Stimulated activated CD4-positive, alpha-beta T cell treated with anti-CD3 and anti-CD28 coated beads, Interleukin-2, amount 100 ng/mL, for 4 hours (primary cell): ENCODE measurements at places on chromosomes 4 and X.

DNA sequence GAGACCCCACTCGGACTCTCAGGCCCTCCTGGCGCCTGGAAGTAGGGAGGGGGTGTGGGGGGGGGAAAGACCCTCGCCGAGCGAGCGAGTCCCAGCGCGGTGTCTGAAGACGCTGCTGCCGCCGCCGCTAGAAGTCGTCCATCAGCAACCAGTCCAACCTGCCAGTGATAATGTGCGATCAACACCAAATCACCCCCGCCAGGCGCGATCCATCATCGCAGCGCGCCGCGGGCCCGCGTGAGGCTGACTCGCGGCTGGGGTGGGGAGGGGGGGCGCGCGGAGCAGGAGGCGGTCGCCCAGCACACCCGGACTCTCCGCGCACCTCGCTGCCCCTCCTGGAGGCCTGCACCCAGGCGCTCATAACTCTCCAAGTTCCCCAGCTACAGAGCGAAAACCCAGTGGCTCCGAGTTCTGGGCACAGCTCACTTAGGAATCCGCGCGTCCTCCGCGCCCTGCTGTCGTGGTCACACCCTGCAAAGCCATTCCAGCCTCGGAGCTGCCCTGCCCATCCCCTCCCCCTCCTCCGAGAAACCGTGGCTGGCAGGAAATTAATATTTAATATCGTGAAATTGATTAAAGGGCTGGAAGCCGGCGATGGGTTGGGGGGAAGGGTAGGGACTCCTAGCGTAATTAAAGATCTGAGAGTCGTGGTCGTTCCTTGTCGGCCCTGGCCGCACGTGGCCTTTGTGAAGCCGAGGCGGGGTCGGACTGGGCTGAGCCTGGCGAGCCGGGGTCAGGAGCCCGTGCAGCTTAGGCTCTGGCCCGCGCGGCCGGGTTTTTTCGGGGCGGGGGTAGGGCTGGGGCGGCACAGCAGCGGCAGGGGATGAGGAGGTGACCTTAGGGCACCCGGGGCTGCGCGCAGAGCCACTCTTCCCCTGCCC is 58.1 kb upstream of the BCOR start:
- no peak for DNase-seq

DNA sequence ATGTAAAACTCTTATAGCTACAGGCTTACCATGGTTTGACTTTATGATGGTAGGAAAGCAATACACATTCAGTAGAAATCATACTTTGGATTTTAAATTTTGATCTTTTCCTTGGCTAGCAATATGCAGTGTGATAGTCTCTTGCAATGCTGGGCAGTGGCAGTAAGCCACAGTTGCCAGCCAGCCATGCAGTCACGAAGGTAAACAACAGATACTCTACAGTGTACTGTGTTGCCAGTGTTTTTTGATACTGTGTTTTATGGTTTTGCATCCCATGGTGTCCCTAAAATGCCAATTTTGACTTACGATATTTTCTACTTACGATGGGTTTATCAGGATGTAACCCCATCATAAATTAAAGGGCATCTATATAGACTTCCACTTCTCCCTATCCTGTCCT is 24.8 kb upstream of the KLF3 start:
- DNase-seq: no peak

DNA sequence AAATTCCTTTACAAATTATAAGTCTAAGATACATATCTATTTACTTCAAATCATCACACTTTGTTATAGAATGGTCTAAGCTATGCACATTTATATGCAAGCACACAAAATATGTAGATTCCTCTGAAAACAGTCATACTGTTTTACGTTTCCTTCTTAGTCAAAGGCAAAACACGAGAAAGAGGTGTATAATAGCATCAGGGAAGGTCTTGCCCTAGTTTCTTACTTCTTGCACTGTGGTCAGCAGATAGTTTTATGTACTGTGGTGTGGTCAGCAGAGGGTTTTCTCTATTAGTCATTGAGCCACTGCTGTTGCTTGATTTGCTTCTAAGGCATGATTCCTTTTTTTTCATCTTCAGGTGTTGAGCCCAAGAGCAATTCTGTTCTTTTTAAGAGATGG is 117.7 kb downstream of the ADAM29 start:
- no peak for DNase-seq

- no peak for DNase-seq
These were observed 641.0 kb upstream of the PITX2 start for GRCh38 chr4:111263836-111264235.

- no peak for DNase-seq
These were observed 26.9 kb downstream of the C4orf46 start for GRCh38 chr4:158644760-158645159.

DNA sequence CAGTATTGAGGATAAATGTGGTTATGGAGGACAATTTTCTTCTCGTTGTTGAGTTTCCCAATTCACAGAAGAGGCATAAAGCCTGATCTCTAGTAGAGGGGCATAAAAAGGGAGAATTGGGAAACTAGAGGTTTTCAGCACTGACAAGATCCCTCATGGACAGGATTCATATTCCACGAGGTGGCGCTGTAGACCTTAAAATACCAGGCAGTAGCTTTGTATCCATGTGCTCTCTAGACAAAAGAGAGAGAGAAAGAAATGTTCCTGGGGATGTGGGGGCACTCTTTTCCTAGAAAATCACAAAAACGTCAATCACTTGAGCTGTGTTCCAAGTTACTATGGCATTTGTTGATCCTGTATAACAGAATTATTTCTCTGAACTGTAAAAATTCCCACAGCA is 128.3 kb downstream of the MAGEE1 start:
- no peak for DNase-seq

DNA sequence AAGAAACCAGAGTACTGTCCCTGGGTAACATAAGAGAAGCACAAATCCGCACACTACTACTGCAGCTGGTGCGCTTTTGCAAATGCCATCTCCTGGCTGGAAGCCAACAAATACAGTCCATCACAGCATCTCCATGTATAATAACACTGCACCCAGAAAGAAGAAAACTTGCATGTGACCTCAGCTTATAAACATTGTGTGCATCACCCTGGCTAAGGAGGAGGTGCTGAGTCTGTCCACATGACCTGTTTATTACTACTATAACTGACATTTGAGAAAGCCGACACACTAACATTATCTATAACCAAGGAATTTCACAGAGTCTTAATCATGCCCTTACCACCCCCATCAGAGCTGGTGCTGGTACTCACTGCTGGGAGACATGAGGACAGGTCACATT is 516.8 kb downstream of the CFAP47 start:
- DNase-seq: no peak

- DNase-seq: no peak
These were observed 27.2 kb downstream of the EPGN start for GRCh38 chr4:74335341-74336021.

- peak; percentile 57 for DNase-seq
These were observed 19.5 kb upstream of the CCNI start for GRCh38 chr4:77095101-77095821.

DNA sequence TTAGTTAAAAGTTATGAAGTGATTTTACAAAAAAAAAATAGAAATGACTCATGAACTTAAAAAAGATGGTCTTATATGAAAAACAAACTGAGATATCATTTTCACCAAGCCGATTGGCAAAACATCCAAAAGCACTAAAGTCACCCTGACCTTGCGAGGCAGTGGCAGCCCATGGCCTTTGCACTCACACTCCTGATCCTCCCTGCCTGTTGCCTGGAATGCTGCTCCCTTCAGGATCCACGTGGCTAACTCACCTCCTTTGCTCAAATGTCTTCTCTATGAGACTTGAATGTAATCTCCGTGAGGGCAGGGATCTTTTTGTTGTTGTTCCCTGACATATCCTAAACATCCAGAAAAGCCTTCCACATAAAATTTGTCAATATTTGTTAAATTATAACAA is 106.4 kb downstream of the RAPGEF2 start:
- no peak for DNase-seq

DNA sequence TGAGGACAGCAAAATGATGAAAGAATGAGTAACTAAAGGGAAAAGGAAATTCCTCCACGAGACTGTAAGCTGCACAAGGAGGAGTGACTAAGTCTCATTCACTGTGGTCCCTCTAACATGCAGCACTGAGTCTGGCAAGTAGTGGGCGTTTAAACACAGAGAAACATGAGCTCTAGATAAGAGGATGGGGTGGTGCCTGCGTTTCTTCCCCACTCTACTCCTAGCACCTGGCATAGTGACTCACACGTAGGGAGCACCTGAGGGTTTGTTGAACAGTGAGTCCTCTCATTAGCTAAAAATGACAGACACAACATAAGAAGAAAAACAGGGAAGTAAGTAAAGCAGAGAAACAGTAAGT is 105.8 kb upstream of the CBR4 start:
- DNase-seq: no peak

GRCh38 chr4:123477711-123478209 is 81.2 kb downstream of the SPRY1 start:
- DNase-seq: peak; percentile 1

DNA sequence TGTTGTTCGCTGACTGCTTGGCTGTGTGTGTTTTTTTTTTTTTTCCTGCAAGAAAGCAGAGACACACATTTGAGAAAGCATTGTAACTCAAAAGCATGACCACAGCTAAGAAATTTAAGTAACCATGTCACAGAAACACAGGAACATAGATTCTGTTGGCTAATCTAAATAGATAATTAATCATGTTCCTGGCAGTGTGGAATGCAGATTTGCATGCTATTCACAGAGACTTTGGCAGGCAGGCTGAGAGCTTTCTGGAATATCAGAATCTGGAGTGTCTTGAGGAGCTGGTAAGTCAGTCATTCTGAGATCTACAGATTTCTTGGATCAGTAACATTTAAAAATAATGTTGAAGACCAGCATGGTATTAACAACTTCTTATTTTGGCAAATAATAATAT is 33.2 kb upstream of the SMS start:
- no peak for DNase-seq

DNA sequence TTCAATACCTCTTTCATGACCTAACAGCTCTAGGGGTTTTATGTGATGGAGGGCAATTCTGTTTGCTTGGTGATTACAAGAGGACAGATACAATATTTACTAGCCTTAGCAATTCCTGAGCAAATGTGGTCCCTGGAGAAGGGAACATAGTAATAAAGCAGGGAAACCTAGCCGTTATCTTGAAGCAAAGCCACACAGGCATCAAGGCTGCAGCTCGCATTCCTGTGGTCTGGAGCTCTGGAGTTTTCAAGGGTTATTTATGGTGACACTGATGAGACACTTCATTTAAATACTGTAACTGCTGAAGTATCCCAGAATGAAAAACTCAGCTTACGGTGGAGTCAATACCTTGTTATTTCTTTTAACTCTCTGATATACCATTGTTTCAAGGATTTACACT is 66.8 kb downstream of the AFF2 start:
- no peak for DNase-seq

DNA sequence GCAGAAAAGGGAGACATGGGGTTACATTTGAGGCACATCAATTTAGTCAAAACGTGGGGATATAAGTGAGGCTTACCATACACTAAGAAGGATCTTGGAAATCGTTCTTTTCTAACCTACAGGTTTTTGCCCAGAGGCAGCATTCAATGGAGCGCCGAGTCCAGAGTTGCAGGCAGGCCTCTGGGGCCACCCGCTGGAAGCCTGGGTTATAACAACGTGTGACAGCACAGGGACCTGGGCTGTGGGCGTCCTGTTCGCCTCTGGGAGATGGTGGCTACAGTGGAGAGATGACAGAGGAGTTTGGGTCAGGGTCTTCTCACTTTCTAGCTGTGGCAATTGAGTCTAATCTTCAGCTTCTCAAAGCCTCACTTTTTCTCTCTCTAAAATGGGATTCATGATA is 53.9 kb downstream of the ENPP6 start:
- no peak for DNase-seq

- DNase-seq: no peak
These were observed 195.2 kb upstream of the SLC7A11 start for GRCh38 chr4:138437263-138437851.

DNA sequence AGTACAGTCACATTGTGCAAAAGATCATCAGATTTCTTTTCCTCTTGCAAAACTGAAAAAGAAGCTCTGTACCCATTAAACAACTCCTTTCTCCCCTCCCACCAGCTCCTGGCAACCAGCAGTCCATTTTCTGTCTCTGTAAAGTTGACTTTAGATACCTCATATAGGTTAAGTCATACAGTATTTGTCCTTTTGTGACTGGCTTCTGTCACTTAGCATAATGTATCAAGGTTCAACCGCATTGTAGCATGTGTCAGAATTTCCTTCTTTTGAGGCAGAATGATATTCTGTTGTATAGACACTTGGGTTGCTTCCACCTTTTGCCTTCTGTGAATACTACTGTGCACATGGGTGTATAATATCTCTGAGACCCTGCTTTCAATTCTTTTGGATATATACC is 121.8 kb downstream of the SH3KBP1 start:
- DNase-seq: no peak

DNA sequence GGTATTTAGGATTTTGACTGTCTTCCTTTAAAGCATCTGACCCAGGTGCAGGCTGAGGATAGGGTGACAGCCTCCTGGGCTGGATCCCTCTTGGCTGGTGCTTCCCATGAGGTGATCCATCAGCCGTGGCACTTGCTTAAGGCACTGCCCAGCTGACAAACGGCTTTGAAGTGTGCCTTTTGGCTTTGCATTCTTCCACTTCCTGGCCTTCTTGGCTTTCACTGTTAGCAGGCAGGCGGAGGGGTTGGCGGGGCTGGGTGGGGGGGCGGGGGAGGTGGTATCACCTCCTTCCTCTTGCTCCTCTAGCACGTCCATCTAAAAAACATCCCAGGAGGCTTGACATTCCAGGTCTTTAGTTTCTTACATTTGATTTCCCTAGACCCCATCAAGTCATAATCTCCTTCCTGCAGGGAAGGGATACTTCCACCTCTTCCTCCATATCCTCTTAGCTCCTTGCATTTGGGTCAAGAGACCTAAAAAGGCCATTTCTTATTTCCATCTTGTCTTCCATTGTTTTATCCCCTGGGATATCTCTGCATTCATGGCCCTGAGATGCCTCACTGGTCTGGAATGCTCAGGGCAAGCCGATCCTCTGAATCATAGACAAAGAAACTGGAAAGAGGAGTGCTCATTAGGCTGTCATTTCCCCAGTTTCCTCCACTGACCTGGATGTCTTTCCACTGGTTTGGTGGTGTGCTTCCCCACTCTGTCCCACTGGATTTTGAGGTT is 11.3 kb upstream of the APLN start:
- no peak for DNase-seq

DNA sequence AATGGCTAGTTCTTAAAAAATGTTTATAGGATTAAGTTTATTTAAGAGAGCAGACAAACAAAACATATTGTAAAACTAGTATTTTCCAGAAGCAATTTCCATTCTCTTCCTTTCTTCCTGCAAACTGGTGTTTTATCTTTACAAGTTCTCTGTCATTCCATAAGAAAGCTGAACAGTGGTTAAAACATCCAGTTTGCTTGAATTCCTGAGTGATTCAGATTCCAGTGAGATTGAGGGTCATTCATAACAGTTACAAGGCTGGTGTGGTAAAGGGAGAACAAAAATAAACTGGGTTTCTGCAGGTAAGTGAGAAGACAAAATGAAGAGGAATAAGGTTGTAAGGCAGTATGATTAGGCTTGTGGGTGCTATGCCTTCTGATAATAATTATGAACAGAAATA is 544.8 kb upstream of the DIPK2B start:
- DNase-seq: no peak
